ENCODE measurements at places on chromosomes 1 and 21.

DNA sequence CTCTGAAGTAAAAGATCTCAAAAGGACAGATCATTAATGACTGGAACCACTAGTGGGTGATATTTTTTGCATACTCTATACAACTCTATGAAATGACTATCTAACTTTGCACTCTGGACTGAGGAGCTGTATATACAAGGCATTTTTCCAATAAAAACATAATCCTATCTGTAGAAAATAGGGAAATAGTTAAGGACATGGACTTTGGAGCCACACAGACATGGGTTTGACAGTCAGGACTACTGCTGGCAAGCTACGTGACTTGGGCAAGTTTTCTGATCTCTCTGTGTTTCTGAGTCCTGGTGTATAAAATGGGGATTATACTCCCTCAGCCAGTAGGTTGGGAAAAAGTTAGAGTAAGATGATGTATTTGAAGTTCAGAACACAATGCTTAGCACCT lies 20.9 kb upstream of the HSD3B2 start:
- DNase-seq, result no peak

DNA sequence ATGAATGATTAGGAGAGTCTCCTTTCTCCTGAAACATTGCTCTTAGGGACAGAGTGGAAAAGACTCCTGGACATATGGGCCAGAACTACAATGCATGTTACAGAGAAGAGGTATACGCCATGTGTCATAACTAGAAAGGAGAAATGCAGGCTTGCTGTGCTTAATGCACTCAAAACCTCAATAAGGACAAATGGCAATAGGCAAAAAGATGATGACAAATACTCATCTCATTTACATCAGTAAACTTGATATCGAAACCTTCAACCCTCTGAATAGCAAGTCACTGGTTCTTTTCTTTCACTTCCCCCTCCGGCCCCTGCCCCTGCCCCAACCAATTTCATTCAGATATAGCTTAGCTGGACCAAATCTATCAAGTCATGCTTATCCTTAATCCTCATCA lies 1.9 kb upstream of the GPR88 start:
- no peak for DNase-seq

DNA sequence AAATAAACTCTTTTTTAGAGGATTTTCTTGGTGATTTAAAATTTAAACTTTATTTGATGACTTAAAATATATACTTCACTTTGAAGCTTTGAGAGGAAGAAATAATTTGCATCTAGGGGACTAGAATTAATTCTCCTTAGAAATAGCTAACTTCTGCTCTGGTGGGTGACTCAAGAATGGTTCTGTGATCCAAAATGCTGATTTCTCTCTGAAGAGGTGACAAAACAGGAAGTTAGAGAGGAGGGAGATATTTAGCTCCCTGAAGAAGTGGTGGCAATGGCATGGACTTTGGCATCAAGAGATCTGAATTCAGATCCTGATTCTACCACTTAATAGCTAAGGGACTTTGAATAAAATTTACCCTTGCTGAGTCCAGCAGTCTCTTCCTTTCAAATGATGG lies 125.8 kb upstream of the ATP1B1 start:
- DNase-seq, result peak; percentile 8

DNA sequence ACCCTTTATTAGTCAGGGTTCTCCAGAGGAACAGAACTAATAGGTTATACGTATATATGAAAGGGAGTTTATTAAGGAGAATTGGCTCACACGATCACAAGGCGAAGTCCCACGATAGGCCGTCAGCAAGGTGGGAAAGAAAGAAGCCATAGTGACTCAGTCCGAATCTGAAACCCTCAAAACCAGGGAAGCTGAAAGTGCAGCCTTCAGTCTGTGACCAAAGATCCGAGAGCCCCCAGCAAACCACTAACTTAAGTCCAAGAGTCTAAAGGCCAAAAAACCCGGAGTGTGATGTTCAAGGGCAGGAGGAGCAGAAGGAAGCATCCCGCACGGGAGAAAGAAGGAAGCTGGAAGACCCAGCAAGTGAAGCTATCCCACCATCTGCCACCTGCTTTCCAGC lies 9.9 kb downstream of the IFNLR1 start:
- DNase-seq, result no peak

GRCh38 chr1:23562137-23562876 lies 3.0 kb upstream of the ID3 start:
- peak; percentile 75 for DNase-seq

- DNase-seq, result no peak
These were observed 7.8 kb downstream of the KCNJ10 start for GRCh38 chr1:160062230-160062532.

- DNase-seq, result no peak
These were observed at the start of gene C1orf226 for GRCh38 chr1:162381383-162381782. Gene C1orf226 (plus strand): TSS chr1:162381728. CDS start chr1:162381902, 174 bp downstream.

DNA sequence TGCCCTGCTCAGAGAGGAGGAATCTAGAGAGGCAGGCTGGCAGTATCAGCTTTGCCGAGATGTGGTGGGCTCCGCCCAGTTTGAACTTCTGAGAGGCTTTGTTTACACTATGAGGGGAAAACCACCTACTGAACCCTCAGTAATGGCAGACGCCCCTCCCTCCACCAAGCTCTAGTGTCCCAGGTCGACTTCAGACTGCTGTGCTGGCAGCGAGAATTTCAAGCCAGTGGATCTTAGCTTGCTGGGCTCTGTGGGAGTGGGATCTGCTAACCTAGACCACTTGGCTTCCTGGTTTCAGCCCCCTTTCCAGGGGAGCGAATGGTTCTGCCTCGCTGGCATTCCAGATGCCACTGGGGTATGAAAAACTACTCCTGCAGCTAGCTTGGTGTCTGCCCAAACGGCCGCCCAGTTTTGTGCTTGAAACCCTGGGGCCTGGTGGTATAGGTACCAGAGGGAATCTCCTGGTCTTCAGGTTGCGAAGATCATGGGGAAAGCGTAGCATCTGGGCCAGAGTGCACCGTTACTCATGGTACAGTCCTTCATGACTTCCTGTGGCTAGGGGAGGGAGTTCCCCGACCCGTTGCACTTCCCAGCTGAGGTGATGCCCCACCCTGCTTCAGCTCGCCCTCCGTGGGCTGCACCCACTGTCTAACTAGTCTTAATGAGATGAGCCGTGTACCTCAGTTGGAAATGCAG lies 43.6 kb downstream of the C21orf91 start:
- DNase-seq, result no peak

DNA sequence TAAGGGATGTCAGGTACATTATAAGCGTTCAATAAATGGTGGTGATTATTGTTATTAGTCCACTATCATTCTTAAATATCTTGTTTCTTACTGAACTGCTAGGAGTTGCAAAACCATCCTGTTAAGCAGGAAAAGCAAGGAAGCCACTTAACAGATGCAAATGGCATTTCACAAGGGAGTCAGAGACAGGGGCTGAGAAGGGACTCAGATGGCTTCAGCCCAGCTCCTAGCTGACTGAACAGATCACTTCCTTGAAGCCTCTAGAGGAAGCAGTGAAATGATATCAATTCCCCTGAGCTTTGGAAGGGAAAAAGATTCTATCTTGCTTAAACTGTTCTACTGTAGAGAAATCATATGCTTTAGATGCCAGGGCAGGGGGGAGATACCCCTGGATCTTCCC lies 151.5 kb downstream of the ST6GALNAC5 start:
- no peak for DNase-seq

DNA sequence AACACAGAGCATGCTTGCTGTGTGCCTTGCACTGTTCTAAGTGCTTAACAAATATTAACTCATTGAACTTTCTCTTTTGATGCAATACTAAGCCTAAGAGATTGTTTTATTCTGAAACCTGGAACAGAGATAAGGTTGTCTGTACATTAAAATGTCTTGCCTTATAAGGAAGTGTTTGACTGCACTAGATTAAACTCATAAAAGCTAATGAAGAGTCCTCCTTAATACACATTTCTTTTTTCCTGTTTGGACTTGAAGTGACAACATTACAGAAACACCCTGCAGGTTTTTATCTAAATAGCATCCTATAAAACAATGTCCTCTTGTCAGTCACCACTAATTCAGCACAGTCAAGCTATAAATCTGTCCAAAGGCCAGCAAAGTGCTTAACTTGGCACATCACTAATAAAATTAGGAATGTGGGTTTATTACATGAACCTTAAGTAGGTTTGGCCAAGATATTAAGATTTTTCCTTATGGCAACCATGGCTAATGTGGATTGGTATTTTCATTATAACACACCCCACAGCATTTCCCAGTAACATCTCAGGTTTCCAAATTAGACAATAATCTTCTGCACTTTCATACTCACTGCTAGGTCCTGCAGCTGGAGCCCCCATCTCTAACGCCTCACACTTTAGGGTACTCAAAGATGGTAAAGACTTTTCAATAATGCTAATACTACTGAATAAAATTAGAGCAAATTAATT lies 389.7 kb downstream of the LMO4 start:
- no peak for DNase-seq

DNA sequence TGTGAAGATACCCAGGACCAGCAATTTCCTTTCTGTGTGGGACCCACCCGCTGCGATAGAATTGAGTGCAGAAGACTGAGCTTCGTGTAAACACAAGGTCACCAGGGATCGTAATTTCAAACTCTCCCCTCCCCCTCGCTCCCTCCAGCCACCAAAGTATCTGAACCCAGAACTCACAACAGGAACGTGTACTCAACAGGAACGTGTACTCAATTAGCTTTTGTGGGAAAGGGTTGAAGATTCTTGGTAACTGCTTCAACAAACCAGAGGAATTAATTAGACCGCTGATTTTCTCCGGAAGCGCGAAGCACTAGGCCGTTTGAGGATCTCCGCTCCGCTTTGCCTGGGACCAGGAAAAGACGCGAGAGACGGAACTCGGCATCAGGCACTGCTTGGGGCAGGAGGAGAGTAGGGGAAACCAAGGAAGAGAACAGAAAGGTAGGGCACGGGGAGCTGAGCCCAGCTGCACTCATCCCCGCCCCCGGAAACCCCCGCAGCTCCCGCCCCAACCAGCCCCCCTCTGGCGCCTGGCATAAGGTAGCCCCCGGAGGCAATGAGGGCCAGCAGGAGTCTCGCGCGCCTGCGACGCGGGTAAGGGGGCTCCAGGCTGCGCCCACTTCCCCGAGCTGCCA lies 453 bp downstream of the DRAM2 start:
- DNase-seq, result peak; percentile 67

- DNase-seq, result no peak
These were observed 52.8 kb downstream of the IGSF21 start for GRCh38 chr1:18160290-18160942.

DNA sequence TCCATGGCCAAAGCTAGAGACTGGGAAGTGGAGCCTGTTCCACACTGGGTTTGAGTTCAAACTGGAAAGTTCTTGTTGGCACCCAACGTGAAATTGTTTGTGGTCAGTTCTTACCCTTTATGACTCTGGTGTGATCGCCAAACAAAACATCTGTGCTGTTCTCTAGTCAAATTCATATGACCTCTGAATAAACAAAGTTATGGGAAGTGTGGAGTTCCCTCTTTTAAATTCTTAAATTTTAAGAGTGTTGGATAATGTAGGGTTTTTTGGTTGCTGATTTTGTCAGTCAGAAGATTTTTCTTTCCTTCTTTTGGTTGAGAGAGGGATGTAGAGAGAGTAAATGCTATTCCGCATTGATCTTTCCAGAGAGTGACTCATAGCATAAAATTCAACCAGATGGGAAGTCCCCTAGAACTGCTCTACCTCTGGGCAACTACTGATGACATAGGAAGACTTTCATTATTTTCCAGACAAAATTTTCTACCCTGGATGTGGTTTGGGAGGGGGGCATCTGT lies 36.4 kb downstream of the CHML start:
- DNase-seq, result no peak

- no peak for DNase-seq
These were observed 40.5 kb upstream of the IFNAR2 start for GRCh38 chr21:33189237-33189636.

- DNase-seq, result no peak
These were observed 10.4 kb upstream of the LDLRAP1 start for GRCh38 chr1:25532970-25533369.

- no peak for DNase-seq
These were observed 35.5 kb downstream of the COA6 start for GRCh38 chr1:234408757-234409156.

- DNase-seq, result peak; percentile 80
These were observed at the start of gene MTARC1 for GRCh38 chr1:220786337-220787068. Gene MTARC1 (plus strand): TSS chr1:220786913. CDS start chr1:220786945, 32 bp downstream.

- no peak for DNase-seq
These were observed 67.0 kb downstream of the KCNAB2 start for GRCh38 chr1:6112690-6113005.

GRCh38 chr1:187476671-187477070 lies 647.9 kb downstream of the PLA2G4A start:
- peak; percentile 31 for DNase-seq

DNA sequence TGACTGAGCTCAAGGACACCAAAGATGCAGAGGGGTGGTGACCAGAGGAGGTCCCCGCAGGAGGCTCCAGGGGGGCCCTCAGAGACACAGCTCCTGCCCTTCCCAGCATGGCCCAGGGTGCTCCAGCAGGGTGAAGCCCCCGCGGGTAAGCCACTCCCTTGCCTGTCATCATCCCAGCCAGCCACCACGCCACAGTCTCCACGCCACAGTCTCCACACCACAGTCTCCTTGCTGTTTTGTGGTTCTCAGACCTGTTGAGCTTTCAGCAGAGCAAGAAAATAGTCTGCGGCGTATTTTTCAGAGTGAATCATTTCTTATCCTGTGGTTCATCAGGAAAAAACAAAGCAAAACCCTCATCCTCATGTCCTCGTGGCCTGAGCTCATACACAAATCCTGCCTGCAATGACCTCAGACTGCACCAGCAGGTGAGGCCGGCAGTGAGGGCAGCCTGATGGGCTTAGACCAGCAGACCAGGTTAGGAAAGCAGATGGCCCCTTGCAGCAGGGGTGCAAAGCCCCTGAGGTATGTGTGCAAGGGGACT lies 25.7 kb upstream of the ABCG1 start:
- DNase-seq, result no peak

- DNase-seq, result peak; percentile 45
These were observed 26.9 kb downstream of the OR6Y1 start for GRCh38 chr1:158527190-158527815.

- no peak for DNase-seq
These were observed 39.2 kb upstream of the SCMH1 start for GRCh38 chr1:41281334-41281733.

GRCh38 chr1:181216591-181216994 lies 128.1 kb downstream of the IER5 start:
- DNase-seq, result no peak

DNA sequence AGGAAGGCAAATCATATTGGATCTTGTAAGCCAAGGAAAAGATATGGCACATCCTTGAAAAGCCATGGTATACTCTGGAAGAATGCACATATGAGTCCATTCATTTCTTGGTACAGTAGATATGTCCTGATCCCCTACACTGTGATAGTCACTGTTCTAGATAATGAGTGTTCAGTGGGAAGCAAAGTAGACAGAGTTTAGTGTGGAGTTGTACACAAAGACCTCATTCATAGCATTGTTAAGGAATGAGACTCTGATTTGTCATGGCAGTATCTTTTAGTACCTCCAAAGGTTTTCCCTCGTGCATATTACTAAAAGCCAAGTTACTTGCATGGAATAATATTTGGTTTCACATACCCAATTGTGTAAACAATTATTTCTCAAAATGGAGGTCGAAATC lies 204.7 kb downstream of the NFIA start:
- no peak for DNase-seq

GRCh38 chr1:48803474-48803873 lies 26.8 kb upstream of the BEND5 start:
- DNase-seq, result peak; percentile 15
